ENCODE measurements at places on chromosomes 1 and 21.

DNA sequence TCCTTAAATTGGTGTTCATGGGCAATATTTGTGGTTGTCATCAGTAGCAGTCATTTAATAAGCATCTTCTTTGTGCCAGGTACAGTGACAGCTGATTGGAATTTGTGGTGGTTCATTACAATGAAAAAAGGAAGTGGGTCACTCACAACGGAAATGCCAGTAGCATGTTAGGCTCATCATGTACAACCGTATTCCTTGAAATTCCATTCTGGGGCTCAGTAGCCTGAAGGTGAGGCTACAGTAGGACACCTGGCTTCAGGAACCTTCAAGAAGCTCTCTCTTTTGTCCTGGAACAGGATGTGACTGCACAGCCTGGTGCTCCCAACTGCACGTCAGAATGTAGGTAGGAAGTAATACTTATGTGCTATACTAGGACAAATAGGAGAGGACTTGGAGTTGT, 93.9 kb downstream of the ST3GAL3 start:
- DNase-seq: no peak

GRCh38 chr1:36814774-36815173, 219.5 kb downstream of the GRIK3 start:
- DNase-seq: no peak

DNA sequence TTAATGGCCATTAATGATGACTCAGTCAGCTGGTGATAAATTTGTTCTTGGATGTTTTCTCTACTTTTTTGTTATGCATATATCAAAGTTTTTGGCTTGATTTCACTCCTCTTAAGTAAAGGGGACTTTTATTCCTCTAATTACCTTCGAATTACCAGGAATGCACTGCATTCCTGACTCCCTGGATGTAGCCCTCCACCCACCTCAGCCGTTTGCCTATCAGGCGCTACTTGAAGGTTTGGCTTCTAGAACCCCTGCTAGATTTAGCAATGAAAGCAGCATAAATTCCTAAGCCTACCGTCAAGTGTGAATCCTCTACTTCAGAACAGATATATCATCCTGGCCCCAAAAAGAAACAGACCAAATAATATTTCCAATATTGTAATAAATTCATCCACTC, 387.8 kb upstream of the ADGRL2 start:
- DNase-seq: no peak

GRCh38 chr1:183178545-183178944, 7.5 kb upstream of the LAMC2 start:
- DNase-seq: no peak

DNA sequence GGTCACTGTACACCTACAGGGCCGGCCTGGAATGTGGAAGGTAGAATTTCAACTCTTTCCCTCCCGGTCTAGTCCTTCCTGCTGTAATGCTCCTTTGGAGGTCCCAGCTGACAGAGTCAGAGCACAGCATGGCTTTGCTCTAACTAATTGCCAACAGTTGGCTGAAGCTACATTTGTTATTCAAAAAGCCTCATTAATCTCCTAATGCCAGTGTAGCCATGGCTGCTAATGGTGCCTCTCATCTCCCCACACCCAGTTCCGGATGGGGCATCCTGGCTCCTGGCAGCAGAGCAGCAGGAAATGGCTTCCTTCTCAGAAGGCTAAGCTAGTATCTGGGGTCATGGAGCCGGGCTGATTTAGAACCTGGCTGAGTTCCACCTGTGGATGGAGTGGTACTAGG, 18.7 kb upstream of the CAMK1G start:
- DNase-seq: no peak

DNA sequence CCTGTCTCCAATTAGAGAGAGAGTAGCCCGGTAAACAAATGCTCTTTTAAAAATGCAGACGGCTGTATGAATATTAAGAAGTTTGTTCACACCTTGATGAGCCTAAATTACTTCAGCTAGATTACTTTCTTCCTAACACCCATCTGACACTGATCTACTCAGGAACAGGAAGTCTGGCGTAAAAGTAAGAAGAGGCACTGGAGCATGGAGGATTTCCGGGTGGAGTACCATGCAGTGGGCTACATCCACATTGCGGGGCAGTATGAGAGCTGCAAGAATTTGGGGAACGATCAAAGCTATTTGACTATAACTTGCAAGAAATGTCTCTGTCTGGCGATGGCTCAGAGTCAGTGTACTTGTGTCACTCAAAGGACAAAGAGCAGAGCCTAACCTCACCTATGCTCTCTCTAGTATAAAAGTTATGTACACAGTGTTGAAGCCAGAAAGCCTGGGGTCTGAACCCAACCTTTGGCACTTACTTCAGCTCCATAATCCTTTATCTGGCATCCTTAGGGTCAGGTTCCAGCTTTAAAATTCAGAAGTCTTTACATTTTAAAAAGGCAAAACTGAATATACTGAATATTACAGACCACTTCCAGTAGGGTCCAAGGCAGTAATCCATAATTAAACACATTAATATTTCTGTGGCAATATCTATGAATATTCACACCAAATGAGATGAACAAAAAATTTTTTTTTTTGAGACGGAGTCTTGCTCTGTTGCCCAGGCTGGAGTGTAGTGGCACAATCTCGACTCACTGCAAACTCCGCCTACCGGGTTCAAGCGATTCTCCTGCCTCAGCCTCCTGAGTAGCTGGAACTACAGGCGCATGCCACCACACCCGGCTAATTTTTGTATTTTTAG, 7.9 kb upstream of the GNPAT start:
- DNase-seq: no peak

DNA sequence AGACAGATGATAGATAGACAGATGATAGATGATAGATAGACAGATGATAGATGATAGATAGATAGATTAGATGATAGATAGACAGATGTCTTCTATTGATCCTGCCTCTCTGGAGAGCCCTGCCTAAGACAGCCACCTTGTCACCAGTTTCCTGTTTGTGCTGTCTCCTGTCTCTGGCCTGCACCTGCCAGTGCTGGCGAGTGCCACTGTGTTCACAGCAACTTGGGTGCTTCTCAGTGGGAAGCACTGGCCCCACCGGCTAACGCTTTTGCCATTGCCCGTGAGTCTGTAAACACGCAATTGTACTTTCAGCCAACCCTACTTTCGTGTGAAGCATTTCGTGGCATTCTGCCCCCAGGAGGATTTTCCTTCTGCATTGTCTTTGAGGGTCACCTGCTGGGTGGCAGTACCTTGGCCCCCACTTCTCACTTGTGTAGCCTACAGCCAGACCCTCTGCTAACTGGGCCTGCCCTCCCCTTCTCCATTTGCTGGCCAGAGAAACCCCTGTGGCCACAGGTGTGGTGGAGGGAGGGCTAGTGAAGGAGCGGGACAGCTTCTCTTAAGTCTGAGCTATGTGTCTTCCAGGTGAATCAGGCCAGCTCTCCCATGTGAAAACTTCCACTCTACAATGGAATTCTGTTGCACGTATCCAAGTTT, 23.4 kb upstream of the PDE9A start:
- no peak for DNase-seq

- DNase-seq: peak; percentile 60
Measured at GRCh38 chr1:32200226-32201010, at the start of gene CCDC28B. TSS of gene CCDC28B (plus strand) at chr1:32200595. CDS start at chr1:32201936, 1,341 bp downstream.

DNA sequence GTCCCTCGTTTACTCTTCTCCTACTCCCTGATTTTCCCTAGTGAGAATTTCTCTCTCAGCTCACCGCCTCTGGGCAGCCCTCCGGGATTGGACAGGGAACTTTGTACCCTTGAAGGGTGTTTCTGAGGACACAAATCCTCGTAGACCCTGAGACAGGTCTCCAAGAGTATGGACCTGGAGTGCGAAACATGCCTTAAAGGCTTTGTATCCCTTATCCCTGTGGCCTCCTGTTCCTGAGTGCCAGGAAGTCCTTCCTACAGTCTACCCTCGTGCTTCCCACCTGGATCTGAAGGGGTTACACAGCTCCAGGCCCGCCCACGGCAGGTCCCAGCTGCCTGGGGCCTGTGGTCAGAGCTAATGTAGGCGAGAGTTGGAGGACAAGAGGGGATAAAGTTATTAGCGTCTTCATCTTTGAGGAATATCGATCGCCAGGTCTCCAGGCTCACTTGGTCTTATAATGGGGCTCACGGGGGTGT, 7.6 kb upstream of the PEAR1 start:
- no peak for DNase-seq
